Anterior cingulate cortex (tissue), 58 donors: ENCODE measurements at places on chromosomes 11 and 22.

DNA sequence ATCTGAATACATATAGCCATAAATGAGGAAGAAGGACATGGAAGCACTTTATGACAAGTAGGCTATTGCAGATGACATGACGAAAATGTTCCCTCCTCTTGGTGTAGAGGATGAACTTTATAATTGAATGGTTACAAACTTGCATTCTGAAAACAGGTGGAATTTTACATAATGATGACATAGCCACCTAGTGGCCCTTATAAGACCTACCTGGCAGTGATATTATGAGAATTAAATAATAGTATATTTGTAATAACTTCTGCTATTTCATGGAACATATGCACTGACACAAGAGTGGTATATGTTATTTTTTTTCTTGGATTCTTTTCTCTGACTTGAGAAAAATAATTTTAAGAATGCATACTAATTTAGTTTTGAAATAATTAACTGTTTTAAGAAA, 22.9 kb downstream of the TRIM22 start:
- DNase-seq: no peak

GRCh38 chr22:32995335-32995734, 62.8 kb downstream of the SYN3 start:
- no peak for DNase-seq

DNA sequence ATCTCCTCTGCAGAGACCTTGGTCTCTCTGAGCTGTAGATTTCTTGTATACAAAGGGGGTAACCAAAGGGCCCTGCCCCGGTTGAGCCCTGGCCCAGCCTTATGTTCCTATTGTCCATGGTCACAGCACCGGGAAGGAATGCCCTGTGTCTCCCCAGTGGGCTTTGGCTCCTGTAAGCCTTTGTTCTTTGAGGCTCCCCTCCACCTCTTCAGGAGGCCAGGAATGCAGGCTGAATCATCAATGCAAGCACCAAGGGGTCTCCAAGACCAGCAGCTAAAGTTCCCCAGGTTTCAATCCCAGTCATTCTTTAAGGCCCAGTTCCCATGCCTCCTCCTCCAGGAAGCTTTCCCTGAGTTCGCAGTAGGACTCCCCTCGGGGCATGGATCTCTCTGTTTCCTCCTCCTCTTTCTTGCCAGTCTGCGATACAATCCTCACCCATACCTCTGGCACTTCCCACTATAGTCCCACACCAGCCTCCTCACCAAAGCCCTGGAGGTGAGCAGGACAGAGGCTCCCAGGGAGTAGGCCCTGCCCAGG, 29.2 kb upstream of the KLHL35 start:
- no peak for DNase-seq

DNA sequence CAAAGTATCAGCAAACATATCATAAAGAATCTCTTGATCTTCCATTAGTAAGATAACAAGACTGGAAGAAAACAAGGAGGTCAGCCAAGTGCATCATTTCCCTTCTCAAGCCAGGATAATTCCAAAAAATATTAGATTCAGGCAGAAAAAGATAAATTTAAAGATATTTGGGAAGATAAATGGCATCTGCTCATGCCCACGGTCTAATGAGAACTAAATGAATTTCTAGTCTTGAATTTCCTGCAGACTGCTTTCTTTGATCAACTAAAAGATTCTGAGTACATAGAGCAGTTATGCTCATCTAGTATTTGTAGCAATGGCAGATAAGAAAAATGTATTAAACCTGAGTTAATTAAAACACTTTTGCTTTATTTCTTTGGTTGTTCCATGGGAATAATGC, 31.1 kb downstream of the DDI1 start:
- no peak for DNase-seq

- DNase-seq: no peak
These were observed 46.3 kb upstream of the SYT13 start for GRCh38 chr11:45332276-45332934.

DNA sequence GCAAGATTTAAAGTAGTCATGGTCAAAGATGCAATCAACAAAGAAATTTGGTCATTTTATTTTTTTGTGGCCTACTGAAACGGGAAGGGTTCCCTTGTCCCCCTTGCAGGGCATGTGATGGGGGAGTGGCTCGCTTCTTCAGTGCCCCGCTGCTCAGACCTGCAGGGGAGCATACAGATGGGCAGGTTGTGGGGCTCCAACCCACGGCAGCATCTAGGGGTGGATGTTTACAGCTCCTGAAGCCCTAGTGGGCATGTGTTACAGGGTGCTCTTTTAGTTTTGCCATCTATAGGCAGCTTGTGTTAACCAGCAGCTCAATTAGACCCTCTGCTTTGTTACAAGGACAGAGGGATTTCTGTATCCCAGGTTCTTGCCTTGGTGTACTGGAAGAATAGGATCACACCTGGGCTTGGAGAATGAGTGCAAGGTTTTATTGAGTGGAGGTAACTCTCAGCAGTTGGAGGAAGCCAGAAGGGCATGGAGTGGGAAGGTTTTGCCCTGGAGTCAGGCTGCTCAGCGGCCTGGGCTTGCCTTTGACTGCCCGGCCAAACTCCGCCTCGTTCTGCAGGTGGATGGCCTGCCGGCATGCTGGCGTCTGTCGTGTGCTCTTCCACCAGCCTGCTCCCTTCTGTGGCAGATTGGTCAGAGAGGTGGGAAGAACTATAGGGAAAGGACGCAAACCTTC, 9.4 kb downstream of the GSTP1 start:
- DNase-seq: no peak

DNA sequence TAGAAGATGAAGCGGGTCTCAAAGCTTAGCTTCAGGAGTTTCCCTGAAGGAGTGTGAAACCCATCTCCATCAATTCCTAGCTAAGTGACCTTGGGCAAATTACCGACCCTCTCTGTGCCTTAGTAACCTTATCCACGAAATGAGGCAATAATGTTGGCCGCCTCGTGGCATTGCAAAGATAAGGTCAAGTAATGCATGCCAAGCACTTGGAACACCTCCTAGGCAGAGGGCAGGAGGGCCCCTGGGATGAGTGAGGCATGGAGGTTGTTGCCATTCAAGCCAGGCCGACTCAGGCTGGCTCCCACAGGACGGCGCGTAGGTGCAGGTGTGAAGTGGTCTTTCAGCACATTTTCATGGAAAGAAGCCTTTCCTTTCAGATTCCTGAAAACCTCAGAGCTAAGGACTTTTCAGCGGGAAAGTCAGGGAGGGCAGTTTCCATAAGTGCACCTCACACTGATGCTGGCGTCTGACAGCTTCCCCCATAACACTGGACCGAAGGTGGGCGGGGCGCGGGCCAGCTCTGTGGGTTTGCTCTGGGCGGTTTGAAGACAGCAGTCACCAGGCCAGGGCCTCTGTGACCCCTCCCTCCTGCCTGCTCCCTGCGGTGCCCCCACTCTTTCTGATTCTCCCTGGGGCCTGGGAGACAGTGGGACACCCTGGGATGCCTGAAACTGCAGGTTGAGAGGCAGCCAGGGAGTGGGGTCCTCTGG, 25.2 kb downstream of the RPS6KA4 start:
- DNase-seq: no peak

DNA sequence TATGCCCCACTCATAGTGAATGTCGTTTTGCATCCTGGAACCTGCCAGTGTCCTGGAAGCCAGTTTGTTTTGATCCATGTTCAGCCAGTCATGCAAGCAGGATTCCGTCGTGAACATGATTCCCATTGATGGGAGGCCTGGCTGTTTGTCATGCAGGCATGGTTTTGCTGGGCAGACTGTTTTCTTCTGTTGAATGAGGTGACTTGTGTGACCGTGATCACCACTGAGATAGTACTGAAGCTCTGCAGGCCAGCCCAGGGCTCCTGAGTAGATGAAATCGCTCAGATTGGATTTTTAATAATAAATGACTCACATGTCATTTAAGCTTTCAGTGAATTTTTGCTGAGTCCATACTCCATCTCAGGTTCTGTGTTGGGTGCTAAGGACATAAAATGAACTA, 117.8 kb downstream of the PDE2A start:
- no peak for DNase-seq

DNA sequence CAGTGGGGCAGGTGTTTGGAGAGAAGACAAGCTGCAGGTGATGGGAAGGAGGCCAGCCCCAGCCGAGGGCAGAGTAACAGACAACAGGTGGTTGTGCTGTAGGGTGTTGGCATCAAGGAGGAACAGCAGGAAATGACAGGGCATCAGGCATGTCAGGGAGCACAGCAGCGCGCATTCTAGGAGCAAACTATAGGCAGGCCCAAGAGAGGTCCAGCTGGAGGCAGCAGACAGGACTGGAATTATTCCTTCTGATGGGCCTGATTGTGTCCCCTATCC, 13.6 kb downstream of the ADM start:
- no peak for DNase-seq

- DNase-seq: no peak
These were observed 43.4 kb downstream of the FAT3 start for GRCh38 chr11:92267968-92268367.

- peak; percentile 26 for DNase-seq
These were observed 104.6 kb downstream of the SIK3 start for GRCh38 chr11:116993599-116993998.

DNA sequence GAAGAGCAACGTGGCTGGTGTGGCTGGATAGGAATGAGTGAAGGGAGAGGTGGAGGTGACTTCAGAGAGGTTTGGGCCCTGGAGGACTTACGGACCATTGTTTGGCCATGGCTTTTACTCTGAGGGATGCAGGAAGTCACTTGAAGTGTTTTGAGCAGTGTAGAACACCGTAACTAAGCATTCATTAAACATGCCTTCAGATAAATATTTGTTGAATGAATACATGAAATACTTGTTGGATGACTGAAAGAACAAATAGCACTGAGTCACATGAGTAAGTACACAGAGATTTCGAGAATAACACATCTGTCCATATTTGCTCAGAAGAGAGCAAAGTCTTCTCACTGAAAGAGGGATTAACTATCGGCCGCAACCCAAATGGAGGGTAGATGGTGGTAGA, 182.7 kb upstream of the SNX19 start:
- no peak for DNase-seq

- DNase-seq: no peak
These were observed 388 bp downstream of the HINFP start for GRCh38 chr11:119121811-119122124.

DNA sequence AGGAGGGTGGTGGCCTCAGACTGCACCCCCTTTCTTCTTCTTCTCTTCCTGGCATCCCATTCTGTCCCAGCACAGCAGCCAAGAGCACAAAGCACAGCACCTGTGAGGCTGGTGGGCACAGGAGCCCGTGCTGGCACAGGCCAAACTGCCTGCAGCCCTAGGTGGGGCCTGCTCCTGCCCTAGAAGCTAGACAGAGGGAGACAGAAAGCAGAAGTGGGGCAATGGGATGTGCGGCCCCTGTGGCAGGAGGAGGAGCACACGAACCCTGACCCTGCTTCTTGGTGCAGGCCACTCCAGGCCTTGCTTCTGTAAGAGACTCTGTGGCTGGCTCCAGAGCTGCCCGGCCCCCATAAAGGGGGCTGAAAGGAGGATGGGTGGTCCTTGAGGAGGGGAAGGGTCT, 3.9 kb upstream of the PTS start:
- DNase-seq: no peak

GRCh38 chr22:44801476-44801875, 49.1 kb downstream of the ARHGAP8 start:
- no peak for DNase-seq

- DNase-seq: no peak
These were observed 12.0 kb downstream of the SIPA1 start for GRCh38 chr11:65649656-65650546.
